ENCODE measurements at places on chromosomes 6 and 20.

GRCh38 chr6:38320358-38320757 is 319.4 kb downstream of the BTBD9 start:
- DNase-seq: no peak

DNA sequence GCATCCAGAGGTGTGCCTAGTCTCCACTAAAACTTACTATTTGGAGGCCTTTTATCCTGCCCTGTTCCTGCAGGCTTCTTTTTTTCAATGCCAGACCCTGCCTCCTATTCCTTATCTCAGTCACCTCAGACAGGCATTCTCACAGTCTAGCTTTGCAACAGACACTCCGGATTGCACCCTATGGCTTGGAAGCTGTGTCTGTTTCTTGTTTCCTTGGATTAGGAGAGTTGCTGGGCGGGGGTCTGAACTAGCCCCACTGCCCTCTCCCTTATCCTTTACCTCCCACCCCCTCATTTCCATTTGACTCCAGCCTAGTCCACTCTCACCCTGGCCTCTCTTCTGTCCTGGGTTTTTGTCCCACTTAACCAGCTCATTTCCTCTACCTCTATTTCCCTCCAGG is 228.1 kb upstream of the CITED2 start:
- DNase-seq: no peak

DNA sequence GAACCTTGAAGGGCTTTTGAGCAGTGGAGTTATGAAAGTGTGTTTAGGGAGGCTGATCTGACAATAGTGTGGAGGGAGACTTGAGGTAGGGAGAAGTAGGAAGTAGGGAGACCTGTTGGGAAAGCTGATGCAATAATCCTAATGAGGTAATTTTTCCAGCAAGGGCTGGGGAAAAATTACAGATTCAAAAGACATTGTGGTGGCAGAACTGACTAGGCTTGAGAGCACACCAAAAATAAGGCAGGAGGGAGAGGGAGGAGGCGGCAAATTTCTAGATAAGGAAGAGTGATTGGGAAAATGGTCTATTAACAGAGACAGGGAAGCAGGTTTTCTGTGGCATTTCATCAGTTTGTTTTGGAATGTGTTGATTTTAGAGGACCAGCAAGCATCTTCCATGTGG is 5.5 kb downstream of the PRRT1 start:
- DNase-seq: no peak

DNA sequence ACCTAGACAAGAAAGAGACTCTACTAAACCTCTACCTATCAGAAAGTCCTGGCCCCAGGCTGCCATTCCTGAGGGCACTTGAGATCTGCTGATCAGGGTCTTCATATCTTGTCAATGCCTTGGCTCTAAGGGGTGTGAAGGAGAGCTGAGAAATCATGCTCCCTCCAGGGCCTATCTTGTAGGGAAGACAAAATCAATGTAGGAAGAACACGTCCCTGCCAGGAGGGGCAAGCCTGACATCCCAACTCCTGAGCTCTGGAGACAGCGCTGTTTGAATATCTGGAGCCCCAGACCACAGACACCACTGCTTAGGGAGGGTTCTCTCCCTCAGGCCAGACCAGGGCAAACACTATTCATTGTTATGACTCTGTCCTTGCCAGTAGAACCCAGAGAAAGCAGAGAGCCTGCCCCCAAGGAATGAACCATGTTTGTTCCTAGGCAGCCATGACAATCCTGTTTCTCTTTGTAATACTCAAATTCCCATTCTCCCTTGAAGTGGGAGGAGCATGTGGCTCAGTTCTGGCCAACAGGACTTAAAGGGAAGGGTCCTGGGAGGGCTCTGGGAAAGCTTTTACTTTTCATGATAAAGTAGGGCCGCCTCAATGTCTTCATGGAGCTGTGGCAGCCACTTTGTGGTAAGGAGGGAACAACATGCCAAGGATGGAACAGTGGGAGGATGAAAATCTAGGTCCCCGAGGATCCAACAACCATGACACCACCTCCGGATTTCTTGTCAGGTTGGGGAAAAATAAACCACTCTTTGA is 1.8 kb upstream of the FASTKD5 start:
- no peak for DNase-seq

- DNase-seq: no peak
Observed at GRCh38 chr6:12423832-12424231, 133.7 kb downstream of the EDN1 start.

Data from activated T-cell treated with anti-CD3 and anti-CD28 coated beads for 1 hour (primary cell).